Fibroblast of skin of right quadriceps (primary cell): ENCODE measurements at places on chromosomes 1 and 21.

DNA sequence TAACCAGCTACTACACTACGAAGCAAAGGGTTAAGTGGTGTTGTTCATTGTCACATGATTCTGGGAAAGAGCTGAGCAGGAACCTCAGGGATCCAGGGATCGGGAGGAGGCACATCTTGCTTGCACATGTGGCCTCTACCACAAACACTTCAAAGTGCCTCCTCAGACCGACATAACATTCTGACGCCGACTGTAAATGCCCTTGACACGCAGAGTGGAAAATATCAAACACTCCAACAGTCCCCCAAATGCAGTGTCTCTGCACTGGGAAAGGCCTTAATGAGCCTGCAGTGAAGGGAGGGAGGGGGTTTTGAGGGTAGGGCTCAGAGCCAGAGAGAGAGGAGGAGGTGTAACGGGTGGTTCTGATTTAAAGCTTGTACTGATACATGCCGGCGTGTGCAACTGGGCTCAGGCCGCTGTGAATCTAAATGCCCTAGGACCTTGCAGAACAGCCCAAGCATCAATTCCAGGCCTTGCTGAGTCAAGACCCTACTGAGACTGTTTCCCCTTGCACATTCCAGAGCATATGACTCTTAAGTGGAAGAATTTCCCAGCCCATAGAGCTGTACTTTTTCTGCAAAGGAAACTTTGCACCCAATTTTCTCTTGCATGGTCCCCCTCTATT lies 163.7 kb downstream of the NTMT2 start:
- peak; percentile 99 for DNase-seq

DNA sequence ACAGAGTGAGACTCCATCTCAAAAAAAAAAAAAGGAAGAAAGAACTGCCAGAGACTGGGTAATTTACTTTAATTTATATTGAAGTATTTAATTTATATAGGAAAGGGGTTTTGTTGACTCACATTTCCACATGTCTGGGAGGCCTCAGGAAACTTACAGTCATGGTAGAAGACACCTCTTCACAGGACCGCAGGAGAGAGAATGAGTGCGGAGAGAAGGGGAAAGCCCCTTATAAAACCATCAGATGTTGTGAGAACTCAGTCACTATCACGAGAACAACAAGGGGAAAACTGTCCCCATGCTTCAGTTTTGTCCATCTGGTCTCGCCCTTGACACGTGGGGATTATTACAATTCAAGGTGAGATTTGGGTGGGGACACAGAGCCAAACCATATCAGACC lies 25.8 kb upstream of the PPP1R8 start:
- no peak for DNase-seq

GRCh38 chr21:36817732-36818450 lies 119.0 kb downstream of the SIM2 start:
- no peak for DNase-seq

GRCh38 chr21:27321791-27322190 lies 354.9 kb upstream of the ADAMTS5 start:
- no peak for DNase-seq

DNA sequence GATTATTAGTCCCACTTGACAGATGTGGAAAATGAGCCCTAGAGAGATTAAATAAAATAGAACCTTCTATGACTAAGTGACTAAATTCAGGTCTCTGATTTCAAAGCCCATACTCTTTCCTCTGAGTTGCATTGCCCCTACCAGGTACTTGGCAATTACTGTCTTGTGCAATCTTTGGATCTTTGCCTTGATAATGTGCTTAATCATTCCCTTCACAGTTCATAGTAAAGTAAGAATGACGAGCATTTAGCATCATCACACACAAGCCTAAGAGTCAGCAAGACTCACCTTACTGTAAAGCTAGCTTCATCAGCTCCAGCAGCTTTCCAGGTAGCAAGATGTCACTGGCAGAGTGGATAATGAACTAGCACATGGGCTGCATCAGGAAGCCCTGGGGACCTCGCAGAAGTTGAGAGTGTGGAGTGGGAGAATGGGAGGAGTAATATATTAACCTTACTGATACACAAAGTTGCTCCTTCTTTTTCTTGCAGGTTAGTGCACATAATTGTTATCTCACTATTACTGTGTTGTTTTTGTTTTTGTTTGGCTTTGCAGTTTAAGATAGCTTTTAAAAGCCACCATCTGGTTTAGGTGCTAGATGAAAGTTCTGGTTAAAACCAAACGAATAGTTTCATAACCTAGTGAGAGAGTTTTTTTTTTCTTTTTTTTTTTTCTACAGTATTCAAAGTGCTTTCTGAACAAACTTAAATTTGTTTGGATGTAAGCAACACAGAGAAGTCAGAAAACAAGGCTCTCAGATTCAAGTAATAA lies 71.8 kb downstream of the PBX1 start:
- DNase-seq: no peak

DNA sequence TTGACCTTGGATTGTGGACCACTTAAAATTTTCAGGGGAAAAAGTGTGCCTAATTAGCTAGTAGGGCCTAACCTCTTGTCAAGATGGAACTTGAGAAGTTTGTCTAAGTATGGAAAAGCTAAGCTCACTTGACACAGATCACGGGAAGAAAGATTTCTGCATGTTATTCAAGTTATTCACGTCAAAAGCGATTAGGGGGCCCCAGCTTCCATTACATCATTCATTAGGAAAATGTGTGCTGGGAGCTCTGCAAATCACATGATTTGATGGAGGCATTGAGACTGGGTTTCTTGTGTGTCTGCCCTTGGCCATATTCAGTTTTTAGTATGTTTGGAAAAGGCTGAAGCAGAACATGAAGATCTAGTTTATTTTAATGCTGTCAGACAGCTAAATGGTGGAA lies 15.5 kb upstream of the POGZ start:
- no peak for DNase-seq

GRCh38 chr1:10948463-10948775 lies 64.0 kb upstream of the TARDBP start:
- DNase-seq: no peak

GRCh38 chr1:3858231-3858981 lies 1.1 kb downstream of the DFFB start:
- DNase-seq: peak; percentile 25

GRCh38 chr1:67304023-67304422 lies 3.6 kb upstream of the IL12RB2 start:
- DNase-seq: no peak

DNA sequence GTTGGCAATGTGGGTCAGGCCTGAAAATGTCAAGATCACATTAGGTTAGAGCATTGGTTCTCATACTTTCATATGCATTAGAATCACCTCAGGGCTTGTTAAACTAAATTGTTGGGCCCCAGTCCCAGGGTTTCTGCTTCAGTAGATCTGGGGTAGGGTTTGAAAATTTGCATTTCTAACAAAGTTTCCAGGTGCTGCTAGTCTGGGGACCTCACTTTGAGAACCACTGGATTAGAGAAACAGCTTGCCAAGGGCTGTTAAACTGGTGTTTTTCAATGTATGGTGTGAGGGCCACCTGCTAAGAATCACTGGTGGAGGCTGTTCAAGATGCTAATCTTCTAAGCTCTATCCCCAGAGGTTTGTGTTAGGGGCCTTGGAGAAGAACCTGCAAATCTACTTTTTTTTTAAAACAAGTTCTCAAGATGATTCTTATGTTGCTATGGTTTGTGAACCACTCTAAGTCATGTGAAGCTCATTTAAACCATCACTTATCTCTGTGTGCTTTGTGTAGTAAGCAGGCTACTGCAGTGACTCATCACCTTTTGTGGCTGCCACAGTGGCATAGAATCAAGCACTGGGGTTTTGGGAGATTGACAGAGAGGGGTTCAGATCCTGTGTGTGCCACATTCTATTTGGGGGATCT lies 152.2 kb downstream of the S1PR1 start:
- DNase-seq: no peak

DNA sequence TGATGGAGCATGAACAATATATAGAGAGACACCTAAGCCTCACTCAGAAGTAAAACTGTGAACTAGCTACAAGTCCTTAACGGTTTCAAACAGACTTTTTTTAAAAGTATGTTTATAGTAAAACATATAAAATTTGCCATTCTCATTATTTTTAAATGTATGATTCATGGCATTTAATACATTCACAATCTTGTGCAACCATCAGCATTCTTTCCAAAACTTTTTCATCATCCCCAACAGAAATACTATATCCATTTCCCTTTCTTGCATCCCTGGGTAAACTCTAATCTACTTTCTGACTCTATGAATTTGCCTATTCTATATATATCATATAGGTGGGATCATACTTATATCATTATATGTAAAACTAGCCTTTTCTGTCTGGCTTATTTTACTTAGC lies 25.5 kb downstream of the EVI5 start:
- peak; percentile 50 for DNase-seq

DNA sequence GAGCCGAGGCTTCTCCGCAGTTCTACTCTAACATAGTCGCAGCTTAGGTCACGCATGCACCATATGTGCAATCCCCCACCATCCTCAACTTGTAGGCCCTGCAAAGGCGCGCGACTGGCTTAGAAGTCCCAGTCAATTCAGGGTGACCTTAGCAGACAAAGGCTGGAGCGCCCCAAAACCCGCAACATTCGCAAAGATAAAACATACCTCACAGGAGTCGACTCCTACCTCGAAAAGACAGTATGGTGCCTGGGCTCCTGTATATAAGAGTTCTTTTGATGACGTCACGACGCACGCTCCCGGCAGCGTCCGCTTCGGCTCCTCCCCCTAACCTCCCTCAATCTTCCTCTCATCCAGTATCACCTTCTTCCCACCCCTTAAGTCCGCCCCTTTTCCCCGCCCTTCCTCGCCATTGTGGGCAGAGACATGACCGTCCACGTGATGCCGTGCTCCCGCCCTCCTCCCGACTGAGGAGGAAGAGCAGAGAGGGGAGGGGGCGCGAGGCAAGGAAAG lies at the start of gene GAS5:
TSS of gene GAS5 (minus strand) at position 237 of the 513 bp plus-strand sequence.
- DNase-seq: peak; percentile 100
